ENCODE measurements at places on chromosomes 4 and X.

GRCh38 chrX:4238916-4239315, 525.5 kb upstream of the PRKX start:
- no peak for DNase-seq

DNA sequence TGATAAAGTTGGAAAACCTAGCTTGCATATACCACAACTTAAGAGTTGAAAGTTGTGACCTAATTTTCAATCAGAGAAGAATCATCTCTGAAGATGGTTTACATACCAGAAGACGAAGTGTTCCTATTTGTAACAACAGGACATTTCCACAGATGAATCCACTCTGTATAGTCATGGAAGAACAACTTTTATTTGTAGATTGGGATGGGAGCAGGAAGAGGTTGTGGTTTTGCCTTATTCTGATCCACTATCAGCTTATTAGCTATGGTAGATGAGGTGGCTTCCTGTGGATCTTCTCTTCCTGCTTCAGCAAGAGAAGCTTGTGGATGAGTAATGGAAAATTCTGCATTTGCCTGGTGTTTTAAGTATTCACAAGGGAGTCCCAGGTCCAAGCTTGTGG, 18.6 kb upstream of the SUPT20HL1 start:
- no peak for DNase-seq

GRCh38 chrX:150848914-150849365, 49.5 kb downstream of the CD99L2 start:
- no peak for DNase-seq

DNA sequence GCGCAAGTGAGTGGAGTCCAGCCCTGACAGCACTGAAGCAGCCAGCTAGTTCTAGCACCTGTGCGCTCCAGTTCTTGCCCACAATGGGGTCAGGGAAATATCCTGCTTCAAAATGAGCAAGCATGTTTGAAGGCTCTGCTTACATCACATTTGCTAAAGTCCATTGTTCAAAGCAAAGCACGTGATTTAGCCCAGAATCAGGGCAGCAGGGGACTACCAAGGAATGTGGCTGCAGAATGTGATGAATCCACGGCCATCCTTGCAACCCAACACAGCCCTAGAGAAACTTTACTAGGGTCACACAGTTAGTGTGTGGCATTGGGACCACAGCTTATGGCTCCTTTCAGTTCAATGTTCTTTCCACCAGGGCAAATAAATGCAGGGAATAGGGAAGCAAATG, 47.3 kb upstream of the SMIM31 start:
- no peak for DNase-seq

DNA sequence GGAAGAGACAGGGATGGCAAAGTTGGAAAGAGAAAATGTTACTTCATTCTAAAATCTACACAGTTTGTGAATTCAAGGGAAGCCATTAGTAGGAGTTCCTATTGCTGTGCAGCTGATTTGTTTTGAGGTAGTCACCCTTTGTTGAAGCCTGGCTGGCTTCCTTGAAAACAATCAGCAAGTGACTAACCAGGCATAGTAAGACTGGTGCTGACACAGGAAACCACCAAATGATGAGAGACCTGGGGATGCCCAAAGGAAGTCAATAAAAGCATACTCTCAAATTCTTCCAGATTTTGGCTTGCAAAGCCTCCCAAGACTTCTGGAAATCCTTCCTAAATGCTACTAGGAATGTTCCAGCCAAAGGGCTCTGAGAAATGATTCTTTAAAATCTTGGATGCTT, 23.9 kb upstream of the PRDM8 start:
- DNase-seq = no peak

DNA sequence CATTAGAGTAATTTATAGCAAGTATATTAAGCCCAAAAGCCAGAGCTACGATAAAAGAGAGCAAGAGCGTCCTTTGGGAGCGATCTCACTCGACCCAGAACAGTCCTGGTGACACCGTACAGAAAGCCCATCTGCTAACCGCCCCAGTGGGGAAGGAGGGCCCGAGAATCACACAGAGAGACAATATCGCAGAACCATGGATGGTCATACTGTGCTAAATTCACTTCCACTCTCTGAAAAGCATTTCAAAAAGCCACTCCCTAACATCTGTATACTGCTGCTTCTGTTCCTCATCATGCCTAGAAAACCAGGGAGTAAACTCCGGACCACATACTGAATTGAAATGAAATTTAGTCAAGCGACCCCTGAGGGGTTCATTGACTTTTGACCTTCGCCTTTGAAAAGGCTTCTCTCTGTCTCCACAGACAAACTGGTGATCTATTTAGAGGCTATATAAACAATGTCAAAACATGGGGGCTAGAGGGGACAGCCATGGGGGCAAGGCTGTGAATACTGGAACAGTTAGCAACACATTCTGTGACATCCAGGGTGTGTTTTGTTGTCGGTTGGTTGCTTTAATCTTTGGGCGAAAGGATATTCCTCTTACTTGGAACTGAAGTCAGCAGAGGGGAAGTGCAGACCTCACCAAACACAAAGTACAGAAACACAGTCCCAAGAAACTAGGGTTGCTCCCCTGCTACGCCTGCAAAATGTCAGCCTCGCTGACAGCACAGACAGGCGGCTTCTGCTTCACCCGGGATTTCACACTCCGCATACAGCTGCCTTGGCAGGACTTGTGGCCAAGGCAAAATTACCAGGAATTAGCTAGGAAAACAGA, 129.0 kb upstream of the RASGEF1B start:
- no peak for DNase-seq

DNA sequence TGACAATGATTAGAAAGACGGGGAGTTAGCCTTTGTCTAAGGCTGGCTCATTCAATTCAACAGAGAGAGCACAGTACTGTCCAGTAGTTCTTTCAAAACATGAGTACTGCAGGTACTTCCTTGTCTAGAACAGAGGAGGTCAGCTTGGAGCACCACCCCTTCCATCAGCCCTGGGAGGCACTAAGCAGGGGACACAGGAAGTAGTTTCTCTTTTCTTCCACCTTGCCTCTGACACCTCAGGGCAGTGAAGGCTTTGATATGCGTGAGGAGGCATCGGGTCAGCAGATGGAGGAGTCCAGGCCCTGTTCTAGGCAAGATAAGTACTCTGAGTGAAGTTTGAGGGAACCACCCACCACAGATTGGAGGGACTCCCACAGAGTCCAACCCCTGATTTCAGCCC, 33.1 kb downstream of the MAGEB10 start:
- no peak for DNase-seq

GRCh38 chr4:7460566-7460965, 25.8 kb upstream of the PSAPL1 start:
- no peak for DNase-seq

DNA sequence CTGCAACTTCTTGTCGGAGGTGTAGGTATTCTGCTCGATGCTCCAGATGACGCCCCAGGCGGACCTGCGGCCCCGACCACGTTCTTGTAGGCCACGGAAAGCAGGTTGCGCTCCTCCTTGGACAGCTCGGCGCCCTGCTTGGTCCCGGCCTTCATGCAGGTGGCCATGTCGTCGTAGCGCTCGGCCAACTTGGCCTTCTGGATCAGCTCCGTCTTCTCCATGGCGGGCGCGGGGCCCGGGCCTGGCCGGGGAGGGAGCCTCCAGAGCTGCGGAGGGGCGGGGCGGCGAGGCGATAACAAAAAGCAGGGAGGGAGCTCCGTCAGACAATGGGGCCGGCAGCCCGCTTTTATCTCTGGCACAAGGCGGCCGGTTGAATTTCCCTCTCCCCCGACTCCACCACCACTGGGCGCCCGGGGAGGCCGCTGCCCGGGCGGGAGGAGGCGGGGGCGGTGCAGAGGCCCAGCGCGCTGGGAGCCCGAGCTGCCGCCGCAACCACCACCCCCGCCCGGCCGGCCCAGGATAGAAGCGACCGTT, 28.3 kb upstream of the DRP2 start:
- no peak for DNase-seq

DNA sequence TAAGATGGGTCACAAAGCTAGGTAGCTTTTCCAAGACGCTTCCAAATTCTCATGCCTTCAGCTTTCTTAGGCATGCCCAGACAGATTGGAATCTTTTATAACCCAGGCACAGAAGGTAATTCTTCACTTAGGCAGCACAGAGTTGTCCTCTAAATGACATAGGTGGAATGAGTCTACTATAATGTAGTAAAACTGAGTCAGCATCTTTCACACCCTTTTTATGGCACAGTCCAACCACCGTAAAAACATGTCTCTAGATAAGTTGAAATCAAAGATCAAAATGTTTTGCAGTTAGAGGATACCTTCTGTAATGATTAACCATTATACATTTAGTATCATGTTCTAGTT, 128.4 kb upstream of the FAT1 start:
- no peak for DNase-seq

GRCh38 chr4:139559089-139559479, 3.1 kb upstream of the SETD7 start:
- no peak for DNase-seq

GRCh38 chrX:49878128-49878833, 1.0 kb upstream of the USP27X start:
- no peak for DNase-seq

DNA sequence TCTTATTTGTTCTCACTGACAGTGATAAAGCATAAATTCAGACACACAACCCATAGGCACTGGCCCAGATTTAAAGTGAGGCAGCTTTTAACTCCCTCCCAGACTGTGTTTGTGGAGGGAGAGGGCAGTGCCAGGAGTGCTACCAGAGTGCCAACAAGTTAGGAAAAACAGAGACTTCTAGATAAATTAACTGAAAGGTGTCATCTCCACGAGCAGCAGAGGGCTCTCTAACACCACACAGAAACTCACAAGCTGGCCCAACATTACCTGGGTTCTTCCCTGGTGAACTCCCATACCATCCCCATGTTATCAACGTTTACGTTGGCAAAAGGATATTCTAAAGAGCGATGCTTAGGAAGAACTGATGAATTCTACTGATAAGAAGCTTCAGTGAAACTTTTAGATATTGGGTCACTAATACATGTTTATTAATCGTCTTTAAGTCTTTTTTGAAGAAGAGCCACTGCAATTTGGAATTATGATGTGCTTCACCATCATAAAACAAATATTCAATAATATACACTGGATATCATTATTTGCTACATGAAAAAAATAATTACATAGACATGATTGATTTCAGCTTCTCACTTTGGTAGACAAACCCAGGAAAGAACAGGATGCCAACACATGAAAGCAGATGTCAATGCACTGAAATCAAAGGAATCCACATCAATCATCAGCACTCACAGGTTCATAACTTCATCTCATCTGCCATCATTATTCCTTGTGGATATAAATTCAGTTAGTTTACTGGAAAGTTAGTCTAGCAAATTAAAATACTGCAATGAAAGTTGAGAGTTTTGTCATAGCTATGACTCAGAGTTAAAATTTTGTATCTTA, 121.2 kb upstream of the NAP1L5 start:
- DNase-seq = peak; percentile 20

DNA sequence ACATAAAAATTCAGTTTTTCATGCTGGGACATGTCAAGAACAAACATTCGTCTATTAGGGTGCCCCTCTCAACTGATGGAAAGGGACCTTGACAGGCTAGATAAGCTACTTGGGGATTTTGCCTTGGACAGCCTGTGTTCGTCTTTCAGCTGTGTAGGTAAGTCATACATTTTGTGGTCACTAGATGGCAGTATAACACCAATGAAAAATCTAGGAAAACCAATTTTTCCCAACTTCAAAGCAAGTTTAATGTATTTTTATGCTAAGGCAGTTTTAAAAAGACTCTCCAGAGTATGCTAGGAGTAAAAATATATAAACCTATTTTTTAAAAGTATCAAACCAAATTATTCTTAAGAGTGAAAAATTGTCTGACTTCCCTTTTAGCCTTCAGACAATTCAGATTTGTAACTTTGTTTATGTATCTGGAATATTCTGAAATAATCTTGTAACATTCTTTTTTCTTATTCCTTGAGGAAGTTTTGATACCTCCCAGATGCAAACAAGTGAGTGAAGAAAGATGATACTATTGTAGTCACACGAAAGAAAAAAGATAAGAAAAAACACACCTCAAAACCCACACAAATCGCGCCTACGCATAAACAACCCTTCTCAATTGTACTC, 158.3 kb downstream of the CPE start:
- DNase-seq = peak; percentile 5

GRCh38 chr4:15926486-15926885, 12.1 kb downstream of the FGFBP1 start:
- no peak for DNase-seq

DNA sequence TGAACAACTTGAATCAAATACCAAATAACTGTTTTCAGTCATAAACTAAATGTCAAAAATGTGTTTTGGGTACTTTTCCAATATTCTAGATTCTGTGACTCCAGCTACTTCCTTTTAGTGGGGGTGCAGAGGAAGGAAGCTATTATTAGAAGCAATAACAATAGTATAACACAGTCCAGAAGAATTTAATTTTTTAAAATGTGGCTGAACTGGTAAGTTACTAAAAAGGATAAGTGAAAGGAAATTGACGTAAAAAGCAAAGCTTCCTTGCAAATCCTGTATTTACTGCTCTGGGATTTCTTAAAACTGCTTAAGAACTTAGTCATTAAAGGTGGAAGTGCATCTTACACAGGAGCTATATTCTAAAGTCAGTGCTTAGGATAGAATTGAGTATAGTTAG, 53.2 kb downstream of the MOSPD2 start:
- DNase-seq = no peak

GRCh38 chr4:104966349-104967033, 180.2 kb upstream of the TET2 start:
- DNase-seq = no peak

DNA sequence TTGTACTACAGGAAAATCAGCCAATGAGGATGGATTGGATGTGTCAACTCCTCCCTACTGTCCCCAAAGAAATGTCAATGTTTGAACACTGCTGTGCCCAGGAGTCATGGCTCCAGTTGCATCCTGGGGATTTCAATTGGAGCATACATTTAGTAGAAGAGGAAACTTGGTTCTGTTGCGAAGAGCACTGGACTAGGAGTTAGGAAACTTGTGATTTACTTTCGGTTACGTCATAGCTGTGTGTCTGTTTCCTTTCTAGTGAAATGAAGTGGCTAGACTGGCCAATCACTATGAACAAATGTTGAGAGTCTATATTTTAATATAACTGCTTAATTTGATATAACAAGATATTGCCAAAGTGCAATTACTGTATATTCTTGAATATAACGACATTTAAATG, 35.2 kb downstream of the ARL9 start:
- no peak for DNase-seq

DNA sequence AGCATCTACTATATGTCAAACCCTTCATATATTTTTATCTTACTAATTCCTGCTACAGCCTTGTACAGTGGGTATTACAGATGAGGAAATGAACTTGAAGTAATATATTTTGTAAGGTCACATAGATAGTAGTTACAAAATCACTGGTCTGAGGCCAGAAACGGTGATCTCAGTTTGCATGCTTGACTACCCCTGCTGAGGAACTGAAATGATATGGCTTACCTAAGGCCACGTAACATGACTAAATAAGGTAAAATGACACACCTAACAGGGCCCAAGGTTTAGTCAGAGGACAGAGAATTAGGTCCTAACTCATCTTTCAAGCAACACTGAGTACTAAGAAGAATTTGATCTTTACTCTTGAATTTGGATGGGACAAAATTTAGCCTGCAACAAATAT, 1.5 kb upstream of the COMMD8 start:
- no peak for DNase-seq

GRCh38 chr4:38094419-38094818, 134.2 kb downstream of the PTTG2 start:
- DNase-seq = no peak

Measured in HS-27A (cell line).